Cardiac fibroblast (primary cell): ENCODE measurements at places on chromosomes 2 and 18.

DNA sequence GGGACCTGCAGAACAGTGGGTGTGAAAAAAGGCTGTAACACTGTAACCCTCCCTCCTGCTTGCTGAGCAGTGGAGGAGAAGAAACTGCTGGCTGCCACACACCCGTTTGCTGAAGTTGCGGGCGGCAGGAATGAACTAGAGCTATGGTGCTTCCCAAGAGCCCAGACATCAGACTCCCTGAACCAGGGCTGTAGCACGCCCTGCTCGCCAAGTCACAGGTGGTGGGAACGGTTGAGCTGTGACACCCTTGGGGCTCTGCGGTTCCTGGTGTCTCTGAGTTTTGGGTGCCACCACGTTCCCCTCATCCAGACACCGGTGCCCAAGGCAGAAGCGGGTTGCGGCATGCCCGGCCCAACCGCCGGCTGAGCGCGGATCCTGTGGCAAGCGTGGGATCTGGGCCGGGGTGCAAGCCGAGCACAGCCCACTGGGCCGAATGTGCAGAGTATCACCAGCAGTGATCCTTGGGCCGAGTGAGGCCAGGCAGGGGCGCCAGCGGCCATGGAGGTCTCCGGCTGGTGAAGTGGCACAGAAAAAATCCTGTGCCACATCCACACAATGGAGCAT lies 15.0 kb upstream of the ADI1 start:
- no peak for DNase-seq

DNA sequence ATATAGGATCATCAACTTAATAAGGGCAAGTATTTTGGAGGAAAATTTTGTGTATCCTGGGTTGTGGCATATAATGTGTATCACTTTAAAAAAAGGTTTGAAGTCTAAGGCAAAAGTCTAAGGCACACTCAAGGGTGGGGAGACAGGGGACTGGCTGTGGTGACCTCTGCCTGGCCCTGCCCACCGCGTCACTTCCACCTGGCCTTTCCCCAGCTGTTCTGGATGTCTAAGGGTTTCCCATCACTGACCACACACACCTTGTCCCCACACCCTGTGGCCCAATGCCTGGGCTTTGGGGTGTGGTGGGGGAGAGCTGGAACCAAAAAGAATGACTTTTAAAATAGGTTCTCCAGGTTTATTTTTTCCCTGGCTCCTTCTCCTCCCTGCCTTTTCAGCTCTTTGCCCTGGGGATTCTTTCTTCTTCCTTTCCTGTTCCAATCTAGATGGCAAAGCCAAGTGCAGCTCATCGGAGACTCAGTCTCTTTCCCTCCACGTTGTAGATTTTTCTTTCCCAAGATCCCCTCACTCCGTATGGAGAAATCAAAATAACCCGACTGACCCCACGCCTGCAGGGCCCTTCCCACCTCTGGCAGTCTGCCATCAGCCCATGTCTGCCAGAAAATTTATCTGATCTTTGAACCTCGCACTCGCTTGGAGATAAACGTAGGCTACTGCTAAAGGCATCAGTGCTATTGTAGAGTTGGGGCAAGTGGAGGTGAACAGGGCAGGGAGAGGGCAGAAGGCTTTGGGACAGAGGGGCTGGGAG lies 257.2 kb downstream of the DYSF start:
- DNase-seq: no peak

GRCh38 chr2:24049485-24050021 lies at the start of gene FKBP1B:
FKBP1B (plus strand) TSS chr2:24049741; CDS start chr2:24049850, 109 bp downstream.
- peak; percentile 52 for DNase-seq

- DNase-seq: peak; percentile 17
These were observed 17.2 kb downstream of the MYO1B start for GRCh38 chr2:191262436-191262835.

GRCh38 chr2:137865954-137866540 lies 98.2 kb upstream of the HNMT start:
- peak; percentile 68 for DNase-seq

- DNase-seq: peak; percentile 29
These were observed 46.1 kb upstream of the SH3BP4 start for GRCh38 chr2:234905547-234906265.

GRCh38 chr18:34639687-34640086 lies 70.4 kb upstream of the DTNA start:
- DNase-seq: no peak

DNA sequence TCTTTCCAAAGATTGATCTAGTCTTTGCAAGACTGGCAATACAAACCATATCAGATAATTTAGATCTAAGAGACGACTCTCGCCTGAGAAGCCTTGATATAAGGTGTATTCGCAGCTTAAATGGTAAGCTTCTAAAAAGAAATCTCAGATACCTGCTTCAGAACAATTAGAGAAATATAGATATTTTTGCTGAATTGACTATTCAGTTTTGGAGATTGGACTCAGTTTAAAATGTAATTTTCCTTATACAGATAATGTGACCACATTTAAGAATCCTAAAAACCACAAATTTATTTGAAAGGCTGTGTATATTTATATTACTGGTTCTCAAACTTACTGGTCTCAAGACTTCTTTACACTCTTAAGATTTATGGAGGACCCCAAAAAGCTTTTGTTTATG lies 15.4 kb downstream of the PAPOLG start:
- no peak for DNase-seq

GRCh38 chr18:73270920-73271634 lies 403.3 kb upstream of the NETO1 start:
- DNase-seq: no peak

DNA sequence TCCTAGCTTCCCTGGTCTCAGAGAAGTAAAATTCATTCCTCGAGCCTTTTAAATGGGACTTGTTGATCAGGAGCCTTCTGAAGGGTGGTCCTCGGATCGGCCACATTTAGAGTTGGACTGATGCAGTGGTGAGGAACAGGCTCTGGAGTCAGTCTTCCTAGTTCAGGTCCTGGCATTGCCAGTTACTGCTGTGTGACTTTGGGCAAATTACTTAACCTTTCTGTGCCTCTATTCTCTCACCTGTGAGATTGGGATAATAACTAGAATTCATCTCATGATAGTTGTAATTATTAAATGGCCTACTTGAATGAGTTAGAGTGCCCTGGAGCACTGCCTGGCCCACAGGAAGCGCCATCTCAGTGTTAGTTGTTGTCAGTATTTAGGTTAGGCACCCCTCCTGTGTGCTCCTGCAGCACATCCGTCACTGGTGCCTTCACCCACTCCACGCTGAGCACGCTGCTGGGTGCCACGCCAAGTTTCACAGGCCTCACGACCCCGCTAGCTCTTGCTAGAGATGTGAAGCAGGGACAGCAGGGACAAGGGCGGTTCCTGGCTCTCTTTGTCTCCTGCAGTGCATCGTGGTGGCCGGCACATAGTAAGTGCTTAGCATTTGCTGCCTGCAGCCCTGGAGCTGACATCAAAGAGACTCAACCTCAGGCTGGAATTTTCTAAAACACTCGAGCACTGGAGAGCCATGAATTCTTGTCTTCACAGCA lies 122.9 kb downstream of the FAM210A start:
- DNase-seq: no peak

GRCh38 chr2:191020742-191021381 lies 6.9 kb upstream of the STAT1 start:
- peak; percentile 87 for DNase-seq

- DNase-seq: no peak
These were observed 138.0 kb downstream of the AGPS start for GRCh38 chr2:177530561-177530960.

DNA sequence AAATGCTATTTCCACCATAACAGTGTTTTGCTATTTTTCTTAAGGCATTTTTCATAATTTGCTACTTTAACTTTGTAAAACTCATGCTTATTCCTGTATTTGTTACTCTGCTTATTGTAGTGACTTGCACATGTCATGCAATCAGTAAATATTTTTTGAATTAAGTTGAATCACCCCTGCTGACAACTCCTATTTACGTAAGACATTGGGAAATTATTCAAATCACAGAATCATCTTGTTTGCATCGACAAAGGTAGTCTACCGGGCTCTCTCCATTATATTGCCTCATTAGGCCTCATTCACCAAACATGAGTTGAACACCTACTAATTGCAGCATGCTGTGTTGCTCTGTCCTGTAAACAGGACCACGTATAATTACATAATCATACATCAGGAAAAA lies 478.5 kb upstream of the ZEB2 start:
- no peak for DNase-seq

DNA sequence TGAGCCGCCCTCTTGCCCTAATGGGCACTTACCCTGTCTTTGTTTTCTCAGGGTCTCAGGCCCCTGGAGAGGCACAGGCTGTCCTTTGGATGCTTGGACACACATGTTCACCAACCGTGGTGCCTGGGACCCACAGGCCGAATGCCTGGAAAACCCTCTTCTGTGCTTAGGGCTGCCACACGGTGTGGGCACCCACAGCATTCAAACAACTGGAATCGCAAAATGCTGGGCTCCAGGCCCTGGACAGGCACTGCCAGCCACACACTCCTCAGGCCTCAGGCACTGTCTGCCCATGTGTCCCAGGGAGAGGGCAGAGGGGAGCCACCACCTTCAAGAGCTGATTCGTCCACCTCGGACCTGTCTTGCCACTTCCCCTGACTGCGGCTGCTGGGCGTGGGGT lies 123.1 kb upstream of the ACKR3 start:
- no peak for DNase-seq

DNA sequence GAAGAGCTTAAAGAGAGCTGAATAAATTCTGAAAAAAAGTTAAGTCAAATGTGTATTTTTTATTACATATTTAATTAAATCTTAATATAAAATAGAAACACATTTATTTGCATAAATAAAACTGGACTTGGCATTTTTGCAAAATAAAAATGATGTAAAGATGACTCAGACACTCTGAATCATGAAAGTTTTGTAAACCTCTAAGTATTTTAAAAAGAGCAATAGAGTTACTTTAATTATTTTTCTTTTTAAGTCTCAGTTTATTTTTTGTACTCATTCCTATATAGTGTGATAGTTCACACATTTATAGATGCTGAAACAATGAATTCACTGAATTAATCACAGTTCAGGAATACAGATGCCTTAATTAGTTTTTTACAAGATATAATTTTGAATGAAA lies 109.9 kb upstream of the DTNA start:
- peak; percentile 46 for DNase-seq

GRCh38 chr2:239793836-239794235 lies 231.3 kb downstream of the NDUFA10 start:
- no peak for DNase-seq

DNA sequence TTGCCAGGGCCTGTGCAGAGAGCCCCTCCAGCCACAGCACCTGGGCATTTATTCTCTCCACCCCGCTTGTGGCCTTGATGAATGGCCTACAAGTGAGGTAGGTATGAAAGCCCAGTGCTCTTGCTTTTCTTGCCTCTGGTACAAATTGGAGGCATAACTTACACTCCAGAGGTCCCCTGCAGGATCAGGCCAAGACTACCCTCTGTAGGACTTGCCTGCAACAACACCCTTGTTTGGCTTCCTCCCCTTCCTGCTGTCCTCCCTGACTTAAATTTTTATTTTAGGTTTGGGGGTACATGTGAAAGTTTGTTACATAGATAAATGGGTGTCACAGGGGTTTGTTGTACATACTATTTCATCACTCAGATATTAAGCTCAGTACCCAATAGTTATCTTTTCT lies 95.7 kb downstream of the CDC42EP3 start:
- no peak for DNase-seq

GRCh38 chr2:25738383-25739343 lies 65.3 kb upstream of the DTNB start:
- no peak for DNase-seq
